Spinal cord (tissue), 10 donors: ENCODE measurements at places on chromosomes 13 and 19.

DNA sequence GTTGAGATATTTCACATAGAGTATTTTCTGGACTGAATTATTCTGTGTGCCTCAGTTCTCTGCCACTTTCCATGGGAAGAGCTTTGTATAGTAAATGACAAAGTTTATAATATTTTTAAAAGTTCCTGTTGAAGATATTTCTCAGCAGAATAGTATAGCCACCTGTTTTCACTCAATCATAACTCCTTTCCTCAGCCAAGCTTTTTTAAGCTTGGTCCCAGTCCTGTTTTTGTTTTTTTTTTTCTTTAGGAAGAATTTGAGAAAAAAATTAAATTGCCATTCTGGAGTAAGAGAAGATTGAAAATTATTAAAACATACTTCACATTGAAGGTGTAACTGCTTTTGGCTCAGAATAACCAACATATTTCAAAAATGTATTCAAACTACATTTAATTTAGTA is 55.5 kb downstream of the ENOX1 start:
- no peak for DNase-seq

GRCh38 chr13:40348096-40348679 is 318.3 kb downstream of the FOXO1 start:
- DNase-seq, result no peak

DNA sequence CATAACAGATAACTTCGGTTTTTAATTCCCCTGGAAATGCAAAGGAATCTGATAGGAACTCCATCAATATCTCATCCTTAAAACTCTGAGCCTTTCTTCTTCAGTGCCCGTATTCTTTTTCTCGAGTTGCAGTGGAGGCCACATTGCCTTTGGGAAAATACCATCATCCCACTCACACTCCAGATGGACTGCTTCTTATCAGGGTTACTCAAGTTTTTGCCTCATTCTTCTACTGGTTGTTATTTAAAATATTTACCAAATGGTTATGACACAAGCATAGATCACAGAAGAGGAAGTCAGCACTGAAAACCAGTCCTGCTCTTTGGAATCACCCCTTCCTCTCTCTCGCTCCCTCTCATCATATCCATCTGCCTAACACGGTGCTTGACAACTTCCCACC is 1020.5 kb upstream of the SLC10A2 start:
- no peak for DNase-seq

DNA sequence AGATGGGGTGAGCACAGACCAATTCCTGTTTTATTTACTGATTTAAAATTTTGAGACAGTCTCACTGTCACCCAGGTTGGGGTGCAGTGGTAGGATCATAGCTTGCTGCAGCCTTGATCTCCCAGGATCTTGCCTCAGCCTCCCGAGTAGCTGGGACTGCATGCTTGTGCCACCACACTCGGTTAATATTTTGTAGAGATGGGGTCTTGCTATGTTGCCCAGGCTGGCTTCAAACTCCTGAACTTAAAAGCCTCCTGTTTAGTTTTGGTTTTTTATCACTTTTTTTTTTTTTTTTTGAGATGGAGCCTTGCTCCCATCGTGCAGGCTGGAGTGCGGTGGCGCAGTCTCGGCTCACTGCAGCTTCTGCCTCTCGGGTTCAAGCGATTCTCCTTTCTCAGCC is 4.7 kb downstream of the UBA52 start:
- no peak for DNase-seq

DNA sequence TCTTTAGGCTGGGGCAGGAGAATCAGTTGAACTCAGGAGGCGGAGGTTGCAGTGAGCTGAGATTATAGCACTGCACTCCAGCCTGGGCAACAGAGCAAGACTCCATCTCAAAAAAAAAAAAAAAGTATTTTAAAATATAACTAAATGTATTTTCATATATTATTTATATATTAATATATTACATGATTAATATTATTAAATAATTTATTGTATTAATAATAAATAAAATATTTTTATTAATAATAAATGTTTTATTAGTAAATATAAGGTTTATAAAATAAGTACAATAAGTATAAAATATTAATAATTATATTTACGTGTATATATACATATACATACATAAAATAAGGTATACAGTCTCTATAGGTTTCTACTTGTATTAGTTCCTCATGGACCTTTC is 56.8 kb downstream of the SKA3 start:
- DNase-seq, result no peak

DNA sequence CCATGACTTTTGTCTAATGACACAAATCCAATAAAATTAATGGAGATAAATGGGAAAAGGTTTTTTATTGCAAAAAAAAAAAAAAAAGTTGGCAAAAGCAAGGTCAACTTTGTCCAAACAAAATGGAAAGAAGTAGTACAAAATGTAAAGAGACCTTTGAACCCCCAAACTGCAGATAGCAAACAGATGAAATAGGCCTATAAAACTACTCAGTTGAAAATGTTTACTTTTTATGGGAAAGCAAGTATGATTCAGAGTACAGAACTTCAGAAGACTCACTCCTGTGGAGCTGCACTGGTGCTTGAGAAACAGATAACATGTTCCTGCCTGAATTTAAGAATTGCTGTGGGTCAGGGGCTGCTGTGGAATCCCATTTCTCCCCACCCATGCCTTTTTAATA is 9.8 kb upstream of the ZNF177 start:
- DNase-seq, result no peak

- DNase-seq, result no peak
Observed at GRCh38 chr13:65915195-65915594, 1314.9 kb downstream of the PCDH9 start.

- no peak for DNase-seq
Observed at GRCh38 chr13:26531742-26532141, 25.7 kb upstream of the WASF3 start.

DNA sequence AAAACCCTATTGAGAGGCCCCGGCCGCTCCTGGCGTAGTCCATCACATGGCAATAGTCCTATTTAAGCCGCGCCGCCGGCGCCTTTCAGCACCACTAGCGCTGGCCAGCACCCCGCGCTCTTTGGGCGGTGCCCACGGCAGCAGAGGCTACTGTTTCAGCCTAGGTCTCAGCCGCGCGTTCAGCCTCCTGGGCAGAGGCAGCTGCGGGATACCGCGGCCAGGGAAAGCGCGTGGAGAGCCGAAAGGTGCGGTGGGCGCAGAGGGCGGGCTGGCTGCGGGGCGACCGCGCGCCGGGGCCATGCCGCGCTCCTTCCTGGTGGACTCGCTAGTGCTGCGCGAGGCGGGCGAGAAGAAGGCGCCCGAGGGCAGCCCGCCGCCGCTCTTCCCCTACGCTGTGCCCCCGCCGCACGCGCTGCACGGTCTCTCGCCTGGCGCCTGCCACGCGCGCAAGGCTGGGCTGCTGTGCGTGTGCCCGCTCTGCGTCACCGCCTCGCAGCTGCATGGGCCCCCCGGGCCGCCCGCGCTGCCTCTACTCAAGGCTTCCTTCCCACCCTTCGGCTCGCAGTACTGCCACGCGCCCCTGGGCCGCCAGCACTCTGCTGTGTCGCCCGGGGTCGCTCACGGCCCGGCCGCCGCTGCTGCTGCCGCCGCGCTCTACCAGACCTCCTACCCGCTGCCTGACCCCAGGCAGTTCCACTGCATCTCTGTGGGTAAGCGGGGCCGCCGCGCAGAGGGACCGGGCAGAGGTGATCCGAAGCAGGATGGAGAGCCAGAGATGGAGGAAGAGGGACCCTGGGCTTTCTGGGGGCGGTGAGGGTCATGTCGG is at the start of gene GSX1:
Gene GSX1 (plus strand): TSS at position 91 of the 826 bp plus-strand sequence. CDS start 208 bp downstream, at position 299.
- DNase-seq, result no peak

DNA sequence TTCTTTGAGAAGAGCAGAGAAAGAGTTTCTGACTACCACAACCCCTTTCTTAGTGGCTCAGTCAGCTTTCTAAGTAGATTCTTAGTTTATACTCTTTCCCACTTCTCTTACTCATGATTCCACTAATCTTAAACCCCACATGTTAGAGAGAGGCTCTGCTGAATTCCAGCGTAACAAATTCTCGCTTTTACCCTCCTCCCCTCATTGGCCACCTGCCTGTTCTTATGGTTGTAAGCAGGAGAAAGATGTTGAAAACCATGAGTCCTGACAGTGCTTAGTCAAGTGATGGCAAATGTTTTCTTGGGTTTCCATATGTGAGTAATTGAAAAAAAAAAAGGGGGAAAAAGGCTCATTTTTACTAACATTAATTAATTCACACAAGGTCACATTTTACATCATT is 125.9 kb downstream of the ZDHHC20 start:
- DNase-seq, result no peak

DNA sequence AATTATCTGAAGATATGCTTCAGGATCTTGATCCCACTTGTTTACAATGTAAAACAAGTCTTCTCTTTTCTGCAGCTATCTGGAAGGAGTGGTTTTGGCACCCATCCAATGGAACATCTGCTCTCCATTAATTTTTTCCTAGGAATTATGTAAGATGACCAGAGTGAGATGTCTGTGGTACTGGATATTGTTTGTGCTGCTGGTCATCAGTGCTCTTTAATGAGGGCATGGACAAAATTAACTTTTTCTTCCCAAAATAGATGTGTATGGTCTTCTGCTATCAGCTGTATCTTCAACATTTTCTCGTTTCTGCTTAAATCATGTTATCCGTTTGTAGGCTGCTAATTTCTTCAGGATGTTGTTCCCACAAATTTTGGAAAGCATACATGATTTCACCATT is 415.4 kb upstream of the KLHL1 start:
- no peak for DNase-seq

- DNase-seq, result no peak
Observed at GRCh38 chr13:32627793-32628192, 41.5 kb downstream of the PDS5B start.

DNA sequence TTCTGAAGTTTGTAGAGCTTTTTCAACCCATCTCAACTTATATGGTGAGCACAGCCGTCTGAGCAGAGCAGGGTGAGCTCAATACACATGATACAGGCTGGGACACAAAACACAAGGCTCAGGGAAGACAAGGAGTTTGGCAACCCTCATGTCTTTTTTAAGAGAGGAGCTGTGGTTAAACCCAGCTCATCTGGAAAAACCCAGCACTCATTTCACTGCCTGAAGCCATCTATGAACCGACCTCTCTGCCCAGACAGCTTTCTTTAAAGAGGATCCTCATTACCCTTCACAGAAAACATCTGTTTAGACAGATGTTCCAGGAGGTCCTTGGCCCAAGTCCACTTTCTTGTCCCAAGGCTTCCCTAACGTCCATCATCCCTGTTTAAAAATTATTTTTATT is 170.0 kb upstream of the TSHZ3 start:
- no peak for DNase-seq

DNA sequence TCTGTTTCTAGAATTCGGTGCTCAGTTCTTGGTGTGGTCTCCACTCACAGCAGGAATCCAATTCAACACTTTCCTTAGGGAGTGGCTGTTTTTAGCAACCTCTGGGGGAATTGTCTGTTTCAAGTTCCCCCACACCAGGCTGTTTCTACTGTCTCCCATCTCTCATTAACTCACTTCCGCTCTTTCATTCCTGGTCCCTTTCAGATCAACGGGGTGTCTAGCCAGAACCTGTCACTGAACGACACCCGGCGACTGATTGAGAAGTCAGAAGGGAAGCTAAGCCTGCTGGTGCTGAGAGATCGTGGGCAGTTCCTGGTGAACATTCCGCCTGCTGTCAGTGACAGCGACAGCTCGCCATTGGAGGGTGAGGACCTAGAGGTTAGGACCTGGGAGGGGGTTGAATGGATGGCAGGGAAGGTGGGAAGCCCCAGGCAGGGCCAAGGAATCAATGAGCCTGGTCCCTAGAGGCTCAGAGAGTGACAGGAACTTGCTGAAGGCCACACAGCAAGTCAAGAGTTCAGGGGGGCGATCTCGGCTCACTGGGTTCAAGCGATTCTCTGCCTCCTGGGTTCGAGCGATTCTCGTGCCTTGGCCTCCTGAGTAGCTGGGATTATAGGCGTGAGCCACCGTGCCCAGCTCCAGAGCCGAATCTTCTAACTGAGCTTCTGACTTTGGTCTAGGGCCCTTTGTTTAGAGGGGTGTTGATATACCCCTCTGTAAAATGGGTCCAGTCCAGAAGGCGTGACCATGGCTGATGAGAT is 25.5 kb downstream of the TJP3 start:
- DNase-seq, result no peak

DNA sequence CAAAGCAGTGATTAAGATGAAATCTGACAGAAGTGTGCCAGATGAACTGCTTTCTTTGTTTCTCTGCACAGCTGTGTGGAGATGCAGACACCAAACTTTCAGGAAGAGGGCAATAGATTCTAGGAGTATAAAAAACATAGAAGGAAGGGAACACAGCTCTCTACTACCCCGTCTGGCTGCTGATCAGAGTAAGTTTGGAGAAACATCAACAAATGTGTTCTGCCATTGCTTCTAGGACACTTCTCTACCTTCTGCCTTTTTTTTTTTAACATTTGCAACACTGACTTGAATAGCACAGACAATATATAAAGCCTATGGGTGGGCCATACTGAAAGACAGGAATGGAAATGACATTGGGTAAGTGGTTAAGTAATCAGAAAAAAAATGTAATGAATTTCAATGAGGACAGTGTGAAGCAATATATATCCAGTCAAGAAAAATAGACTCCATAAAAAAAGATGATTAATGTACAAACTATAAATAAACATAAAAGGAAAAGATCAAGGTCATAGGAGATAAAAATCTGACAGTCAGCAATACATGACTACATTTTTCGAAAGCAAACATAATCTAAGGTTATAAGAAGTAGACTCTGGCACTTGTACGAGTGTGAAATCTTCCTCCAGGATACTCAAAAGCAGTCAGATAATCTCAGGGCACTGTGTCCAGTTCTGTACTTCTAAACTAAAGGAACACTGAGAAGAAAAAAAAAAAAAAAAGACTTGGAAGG is 21.4 kb downstream of the NUFIP1 start:
- no peak for DNase-seq
